Left hindlimb (tissue), 1 donor: ENCODE measurements at places on chromosomes 4 and X.

GRCh38 chr4:165096776-165097175, 15.9 kb downstream of the TMEM192 start:
- DNase-seq, result no peak

DNA sequence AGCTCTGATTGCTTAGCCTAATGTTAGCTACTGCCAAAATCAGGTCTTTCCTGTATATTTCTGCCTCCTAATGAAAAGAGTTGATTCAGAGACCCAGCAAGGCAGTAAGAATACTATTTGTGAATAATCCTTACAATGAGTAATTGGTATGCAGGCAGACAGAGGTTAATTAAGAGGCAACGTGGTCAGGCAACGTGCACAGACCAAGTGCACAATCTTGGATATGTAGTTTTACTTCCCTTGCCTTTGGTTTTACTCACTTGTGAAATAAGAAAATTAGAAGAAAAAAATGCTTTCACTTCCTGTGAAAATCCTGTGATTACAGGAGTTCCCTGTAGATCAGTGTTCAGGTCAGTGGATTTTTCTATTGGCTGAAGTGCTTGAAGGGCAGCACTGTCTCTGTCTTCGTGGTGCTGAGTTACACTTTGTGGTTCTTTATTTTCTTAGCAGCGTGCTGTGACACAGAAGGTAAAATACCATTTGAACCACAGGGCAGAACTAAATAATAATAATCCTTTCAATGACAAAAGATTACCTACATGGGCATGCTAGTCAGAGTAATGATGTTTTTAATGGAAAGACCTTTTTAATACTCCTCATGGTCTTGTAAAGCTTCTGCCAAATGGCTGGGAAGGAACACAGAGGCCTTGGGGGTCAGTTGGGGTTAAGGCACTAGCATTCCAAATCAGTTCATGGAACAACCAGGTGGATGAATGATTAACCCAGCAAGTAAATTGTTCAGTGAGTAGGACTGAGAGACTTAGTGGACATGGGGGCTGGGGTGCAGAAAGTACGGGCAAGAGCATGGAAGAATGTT, 430.9 kb downstream of the MAPK10 start:
- DNase-seq, result no peak

- peak; percentile 84 for DNase-seq
Observed at GRCh38 chrX:50813843-50814661, at the start of gene SHROOM4. Gene SHROOM4, minus strand, starts transcription at chrX:50814194. Its CDS starts 176 bp downstream, at chrX:50814018.

DNA sequence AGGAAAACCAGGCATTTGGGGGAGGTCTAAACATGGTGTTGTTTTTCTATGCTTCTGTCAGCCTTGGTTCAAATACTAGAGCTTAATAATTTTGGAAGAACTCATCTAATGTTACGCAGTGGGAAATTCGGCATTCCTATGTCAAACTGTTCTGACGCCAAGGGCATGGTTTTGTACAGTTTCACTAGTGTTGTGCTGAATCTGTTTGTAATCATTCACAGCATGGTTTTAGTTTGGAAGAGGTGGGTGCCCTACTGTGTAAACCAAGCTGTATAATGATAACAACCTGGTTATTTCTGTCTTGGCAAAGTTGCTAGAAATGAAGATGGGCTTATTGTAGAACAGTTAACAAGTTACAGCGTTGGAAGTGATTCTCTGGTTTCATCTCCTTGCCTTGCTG, 5.2 kb downstream of the DDX3X start:
- no peak for DNase-seq

GRCh38 chrX:105471597-105471996, 251.1 kb upstream of the TEX13A start:
- no peak for DNase-seq

- DNase-seq, result no peak
Observed at GRCh38 chr4:108261026-108261425, 92.3 kb upstream of the LEF1 start.

DNA sequence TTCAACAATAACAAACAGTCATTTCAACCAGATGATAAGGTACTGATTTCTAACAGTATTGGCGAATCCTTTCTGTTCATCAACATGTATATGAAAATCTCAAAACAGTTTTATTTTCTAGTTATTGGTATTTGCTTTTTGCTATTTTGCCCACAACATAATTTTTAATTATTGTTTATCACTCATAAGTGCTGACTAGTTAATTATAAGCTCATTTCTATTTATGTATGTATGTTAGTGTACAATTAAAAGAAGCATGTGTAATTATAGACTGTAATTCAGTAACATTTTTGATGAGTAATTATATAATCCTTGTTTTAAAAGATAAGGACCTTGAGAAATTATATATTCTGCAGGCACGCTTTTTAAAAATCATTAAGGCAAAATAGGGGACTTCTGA, 67.2 kb upstream of the NPNT start:
- DNase-seq, result no peak

DNA sequence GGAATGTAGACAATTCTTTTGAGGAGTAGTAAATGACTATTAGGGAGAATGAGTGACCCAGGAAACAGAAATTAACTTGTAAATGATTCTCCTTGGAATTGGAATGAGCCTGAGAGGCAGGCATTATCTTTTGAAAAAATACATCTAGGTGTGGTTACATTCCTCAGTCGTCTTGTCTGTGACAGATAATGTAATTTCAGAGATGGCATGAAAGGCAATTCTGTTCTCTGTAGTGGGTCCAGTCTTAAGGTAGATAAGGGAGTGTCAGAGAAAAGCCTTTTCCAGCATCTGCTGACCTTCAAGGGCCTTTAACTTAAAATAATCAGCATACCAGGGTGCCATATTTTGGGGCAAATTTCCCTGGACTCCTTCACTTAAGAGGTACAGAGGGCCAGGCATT, 35.1 kb downstream of the HERC6 start:
- DNase-seq, result no peak
